ENCODE measurements at places on chromosomes 3 and 15.

- no peak for DNase-seq
These were observed 2.0 kb upstream of the MECOM start for GRCh38 chr3:169665264-169666075.

GRCh38 chr3:180854887-180855286 lies 57.6 kb upstream of the FXR1 start:
- no peak for DNase-seq

DNA sequence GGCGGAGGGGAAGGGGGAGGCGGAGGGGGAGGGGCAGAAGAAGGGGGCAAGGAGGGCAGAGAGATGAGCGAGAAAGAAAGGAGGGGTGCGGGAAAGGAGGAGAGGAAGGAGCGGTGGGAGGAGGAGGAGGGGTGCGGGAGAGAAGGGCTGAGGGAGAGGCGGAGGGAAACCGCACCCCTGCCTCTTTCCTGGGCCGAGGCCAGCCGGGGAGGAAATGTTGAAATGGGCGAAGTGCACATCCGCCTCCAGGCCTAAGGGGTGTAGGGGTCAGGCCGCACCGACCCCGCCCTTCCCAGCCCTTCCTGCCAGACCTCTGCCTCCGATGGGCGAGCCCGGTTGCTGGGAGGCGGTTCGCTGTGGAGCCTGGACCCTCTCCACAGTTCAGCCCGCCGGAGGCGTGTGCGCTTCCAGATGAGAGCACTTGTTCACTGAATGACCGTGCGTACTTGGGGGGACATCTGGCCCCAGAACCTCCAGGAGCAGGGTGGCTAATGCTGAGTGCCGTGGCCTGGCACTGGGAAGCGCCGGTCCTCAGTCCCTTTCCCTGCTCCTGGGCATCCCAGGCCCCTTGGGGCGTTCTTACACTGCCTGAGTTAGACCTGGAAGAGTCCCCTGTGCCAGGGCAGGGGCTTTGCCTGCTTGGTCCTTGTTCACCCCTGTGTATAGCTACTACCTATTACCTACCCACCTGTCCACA lies 110.3 kb upstream of the KLF13 start:
- no peak for DNase-seq

GRCh38 chr3:179942553-179943075 lies 94.1 kb downstream of the PEX5L start:
- no peak for DNase-seq

- peak; percentile 51 for DNase-seq
These were observed 679 bp downstream of the IQGAP1 start for GRCh38 chr15:90388462-90389380.

- DNase-seq, result no peak
These were observed 356.0 kb downstream of the TBC1D5 start for GRCh38 chr3:17386432-17386831.

GRCh38 chr3:134839422-134839821 lies 44.4 kb downstream of the EPHB1 start:
- DNase-seq, result no peak

DNA sequence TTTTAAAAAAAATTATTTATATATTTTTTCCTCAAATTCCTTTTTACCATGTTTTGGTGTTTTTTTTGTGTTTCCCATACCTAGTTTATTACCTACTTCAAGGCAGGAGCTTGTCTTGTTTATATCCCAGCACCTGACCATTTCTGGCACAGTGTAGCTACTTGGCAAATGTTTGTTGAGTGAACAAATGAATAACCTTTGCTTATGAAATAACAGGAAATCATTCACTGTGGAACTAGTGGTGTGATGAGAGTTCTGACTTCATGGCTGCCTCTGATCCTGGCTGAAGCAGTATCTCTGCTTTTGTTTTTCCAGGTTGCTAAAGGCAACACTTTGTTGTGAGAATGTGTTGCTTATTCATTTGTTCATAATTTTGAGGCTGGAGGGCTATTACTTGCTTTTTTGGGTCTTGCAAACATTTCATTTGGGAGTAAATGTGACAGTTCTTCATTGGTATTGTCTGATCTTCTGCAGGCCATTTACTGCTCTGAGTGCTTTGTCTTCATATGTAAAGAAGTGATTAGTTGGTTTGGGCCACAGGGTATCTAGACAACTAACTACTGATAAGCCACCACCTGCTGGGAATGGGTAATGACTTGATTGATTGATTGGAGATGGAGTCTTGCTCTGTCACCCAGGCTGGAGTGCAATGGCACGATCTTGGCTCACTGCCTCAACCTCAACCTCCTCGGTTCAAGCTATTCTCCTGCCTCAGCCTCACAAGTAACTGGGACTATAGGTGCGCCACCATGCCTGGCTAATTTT lies 5.7 kb downstream of the RAD54L2 start:
- DNase-seq, result no peak

GRCh38 chr15:49706805-49707204 lies 86.0 kb downstream of the DTWD1 start:
- no peak for DNase-seq

DNA sequence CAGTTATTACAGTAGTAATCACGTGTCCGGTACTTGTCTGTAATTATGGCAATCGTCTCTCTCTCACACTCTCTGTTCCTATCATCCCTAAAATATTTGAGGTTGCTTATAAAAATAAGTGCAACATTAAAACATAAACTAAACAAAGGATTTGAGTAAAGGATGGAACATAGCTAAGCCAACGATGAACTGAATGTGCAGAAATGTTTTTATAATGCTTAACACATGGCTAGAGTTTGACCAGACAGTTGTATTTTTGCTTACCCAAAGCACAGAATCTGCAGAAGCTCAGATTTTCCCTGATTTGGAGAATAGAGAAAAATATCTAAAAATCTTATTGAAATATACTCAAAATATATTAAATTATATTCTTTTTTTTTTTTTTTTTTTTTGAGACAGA lies 1030.9 kb downstream of the NAALADL2 start:
- DNase-seq, result no peak

GRCh38 chr3:30162579-30162978 lies 443.8 kb upstream of the TGFBR2 start:
- DNase-seq, result no peak

GRCh38 chr3:186782542-186783057 lies 777 bp upstream of the EIF4A2 start:
- DNase-seq, result no peak

DNA sequence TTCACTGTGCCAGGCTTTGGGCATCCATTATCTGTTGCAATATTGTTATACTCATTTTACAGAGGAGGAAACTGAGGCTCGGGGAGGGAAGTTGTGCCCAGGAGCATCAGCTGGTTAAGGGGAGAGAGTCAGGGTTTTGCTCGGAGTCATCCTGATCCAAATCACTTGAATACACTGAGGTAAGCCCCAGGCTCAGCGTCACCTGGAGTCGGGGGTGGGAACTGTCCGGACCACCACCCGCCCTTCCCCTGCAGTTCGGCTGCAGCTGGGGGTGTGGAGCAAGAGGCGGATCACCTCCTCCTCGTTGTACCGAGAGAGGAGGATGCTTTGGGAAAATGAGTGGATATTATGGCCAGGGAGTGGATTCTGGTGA lies 646 bp downstream of the HRH1 start:
- no peak for DNase-seq

- DNase-seq, result no peak
These were observed 16.8 kb downstream of the EXOSC7 start for GRCh38 chr3:44992555-44993470.
